ENCODE measurements at places on chromosomes 13 and 19.

DNA sequence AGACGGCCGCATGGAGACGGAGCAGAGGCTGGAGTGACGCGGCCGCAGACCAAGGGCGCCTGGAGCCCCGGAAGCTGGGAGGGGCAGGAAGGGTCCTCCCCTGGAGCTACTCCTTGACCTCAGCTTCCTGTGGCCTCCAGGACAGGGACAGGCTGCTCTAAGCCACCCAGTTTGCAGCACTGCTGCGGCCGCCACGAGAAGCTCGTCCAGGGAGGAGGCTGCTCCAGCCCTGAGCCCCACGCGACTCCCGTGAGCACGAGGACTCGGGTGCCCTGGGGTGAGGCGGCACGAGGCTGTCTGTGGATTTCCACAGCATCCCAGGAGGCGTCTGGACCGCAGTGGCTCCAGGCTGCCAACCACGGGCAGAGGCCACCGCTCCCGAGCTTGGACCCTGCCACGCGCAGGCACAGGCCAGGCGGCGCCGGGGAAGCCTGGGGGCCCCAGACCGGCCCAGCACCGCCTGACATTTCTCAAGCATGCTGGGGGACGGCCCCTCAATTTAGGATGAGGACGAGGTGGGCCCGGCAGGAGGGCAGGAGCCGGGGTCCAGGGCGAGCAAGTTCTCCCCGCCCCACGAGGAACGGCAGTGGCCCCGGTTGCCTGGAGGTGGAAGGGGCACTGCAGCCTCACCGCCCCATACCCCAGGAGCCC lies 10.7 kb downstream of the SBNO2 start:
- DNase-seq, result no peak

GRCh38 chr19:6528544-6529121 lies 2.2 kb upstream of the TNFSF9 start:
- DNase-seq, result peak; percentile 87

- no peak for DNase-seq
These were observed 2.4 kb upstream of the SSBP4 start for GRCh38 chr19:18416778-18417249.

GRCh38 chr13:20141238-20142022 lies 19.4 kb downstream of the GJA3 start:
- DNase-seq, result no peak

- DNase-seq, result no peak
These were observed 1.6 kb upstream of the FCGBP start for GRCh38 chr19:39936020-39936419.

DNA sequence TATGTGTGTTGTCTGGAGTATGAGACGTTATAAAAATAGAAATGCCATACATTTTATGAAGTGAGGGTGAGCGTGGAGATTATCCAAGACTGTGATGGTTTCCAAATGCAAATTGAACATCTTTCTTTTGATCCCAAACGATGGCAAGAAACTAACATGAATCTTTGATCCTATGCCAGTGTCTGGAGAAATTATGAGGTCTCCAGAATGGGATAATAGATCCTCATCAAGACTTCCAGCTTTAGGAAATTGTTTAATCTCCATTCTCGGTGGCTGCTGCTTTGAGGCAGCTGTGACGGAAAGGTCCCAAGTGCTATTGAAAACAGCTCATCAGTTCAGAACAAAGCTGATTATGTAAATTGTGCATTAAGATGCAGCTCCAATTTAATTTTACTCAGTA lies 30.8 kb downstream of the CBY2 start:
- no peak for DNase-seq

GRCh38 chr19:870963-871401 lies 11.5 kb downstream of the CFD start:
- DNase-seq, result no peak

GRCh38 chr13:107374038-107374437 lies 806.1 kb upstream of the ARGLU1 start:
- DNase-seq, result no peak

DNA sequence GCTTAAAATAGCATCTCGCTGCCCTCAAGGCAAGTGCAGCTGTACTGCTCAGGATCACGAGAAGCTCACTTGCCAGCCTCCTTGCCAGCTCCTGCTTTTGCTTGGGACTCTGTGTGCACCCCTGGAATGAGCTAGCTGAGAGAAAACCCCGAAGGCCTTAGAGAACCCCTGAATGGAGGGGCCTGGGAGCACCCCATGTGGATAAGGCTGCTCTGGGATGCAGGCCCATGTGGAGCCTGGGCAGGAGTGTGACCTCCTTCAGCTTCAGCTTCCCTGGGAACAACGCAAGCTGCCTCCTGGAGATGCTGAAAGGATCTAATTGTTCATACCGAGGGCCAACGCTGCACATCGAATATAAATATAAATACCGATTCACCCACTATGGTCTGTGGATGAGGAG lies 109.2 kb downstream of the HSPH1 start:
- DNase-seq, result no peak

- DNase-seq, result no peak
These were observed 10.7 kb downstream of the HS6ST3 start for GRCh38 chr13:96100457-96101220.
